HFFc6 (cell line): ENCODE measurements at places on chromosomes 11 and 22.

DNA sequence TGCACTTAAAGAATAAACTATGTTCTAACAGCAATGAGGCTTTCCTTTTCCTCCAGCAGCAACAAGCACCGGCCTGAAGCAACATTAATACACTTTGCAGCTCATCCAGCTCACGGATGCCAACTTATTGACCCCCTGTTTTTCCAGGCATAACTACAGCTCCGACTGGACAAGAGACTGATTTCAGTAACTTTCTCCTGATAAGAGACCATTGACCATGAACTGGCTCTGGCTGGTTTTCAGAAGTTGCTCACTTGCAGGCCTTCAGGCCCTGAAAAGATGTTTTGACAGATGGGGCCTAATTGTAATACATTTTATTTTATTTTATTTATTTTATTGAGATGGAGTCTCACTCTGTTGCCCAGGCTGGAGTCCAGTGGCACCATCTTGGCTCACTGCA lies 27.5 kb downstream of the GGT5 start:
- DNase-seq, result no peak

DNA sequence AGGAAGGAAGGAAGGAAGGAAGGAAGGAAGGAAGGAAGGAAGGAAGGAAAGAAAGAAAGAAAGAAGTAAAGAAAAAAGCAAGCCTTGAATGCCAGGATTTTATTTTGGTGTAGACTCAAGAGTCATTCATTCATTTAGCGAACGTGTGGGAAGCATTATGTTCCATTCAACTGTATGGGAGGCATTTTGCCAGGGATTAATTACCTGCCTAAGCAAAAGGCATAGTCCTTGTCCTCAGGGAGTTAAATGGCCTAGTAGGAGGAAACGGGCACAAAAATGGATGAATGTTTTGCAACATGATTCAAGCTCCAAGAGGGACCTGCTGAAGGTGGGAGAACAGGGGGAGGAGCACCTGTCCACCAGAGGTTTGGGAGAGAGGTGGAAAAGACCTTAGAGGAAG lies 16.2 kb upstream of the ZNRF3 start:
- DNase-seq, result no peak

- DNase-seq, result no peak
These were observed 75.1 kb downstream of the RAB38 start for GRCh38 chr11:88100151-88100550.

DNA sequence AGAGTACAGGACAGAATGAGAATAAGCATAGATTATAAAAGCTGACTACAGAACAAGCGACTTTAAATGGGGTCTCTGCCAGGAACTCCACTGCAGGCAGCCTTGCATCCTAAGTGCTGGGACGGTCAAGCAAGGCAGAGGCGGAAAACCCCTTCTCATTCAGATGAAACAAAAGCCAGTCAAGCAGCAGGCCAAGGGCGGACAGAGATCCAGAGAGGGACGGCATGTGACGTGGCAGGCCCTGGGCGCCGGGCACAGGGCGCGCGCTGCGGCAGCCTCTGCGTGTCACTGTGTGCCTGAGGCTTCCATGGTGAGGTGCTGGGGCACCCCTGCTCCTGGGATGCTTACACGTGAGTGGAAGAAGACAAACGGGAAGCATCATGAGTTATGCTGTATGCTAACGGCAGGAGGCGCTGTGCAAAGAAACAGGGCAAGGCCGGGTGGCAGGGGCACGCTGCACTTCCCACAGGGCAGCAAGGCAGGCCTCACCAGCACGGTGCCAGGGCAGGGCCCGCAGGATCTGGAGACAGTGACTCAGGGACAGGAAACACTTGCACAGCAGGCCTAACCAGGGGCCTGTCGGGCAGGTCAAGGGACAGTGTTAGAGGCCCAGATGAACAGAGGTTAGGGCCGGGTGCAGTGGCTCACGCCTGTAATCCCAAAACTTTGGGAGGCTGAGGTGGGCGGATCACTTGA lies 6.2 kb downstream of the TOLLIP start:
- no peak for DNase-seq

DNA sequence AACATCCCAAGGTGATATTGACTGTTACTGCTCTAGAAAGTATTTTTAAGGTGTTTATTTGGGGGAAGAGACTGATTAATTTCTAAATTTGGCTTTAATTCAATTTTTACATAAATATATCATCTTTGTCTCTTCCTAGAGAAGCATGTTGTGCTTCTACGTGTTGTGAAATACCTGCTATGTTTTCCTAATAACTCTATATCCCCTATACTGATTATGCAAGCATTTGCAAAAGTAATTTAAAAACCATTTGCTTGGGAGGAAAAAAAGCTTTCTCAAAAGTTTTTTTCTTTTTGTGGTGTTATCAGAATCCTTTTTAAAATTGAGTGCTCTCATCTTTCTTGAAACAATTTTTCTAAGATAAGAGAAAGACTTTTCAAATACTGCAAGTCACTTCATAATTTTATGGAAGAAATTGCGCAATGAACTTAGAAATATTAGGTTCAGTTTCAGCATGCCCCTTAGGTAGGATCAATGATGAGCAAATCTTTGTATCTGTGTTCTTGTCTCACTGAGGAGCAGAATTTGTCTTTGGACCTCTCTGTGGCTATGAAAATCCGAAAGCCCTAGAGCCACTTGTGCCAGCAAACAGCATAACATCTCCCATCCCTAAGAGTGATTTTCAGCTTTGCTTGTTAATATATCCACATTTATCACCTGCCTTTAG lies 7.4 kb upstream of the BLID start:
- no peak for DNase-seq

- no peak for DNase-seq
These were observed 62.8 kb upstream of the ANO3 start for GRCh38 chr11:26268980-26269660.

- peak; percentile 46 for DNase-seq
These were observed 247.7 kb downstream of the DDX10 start for GRCh38 chr11:108912581-108912980.

DNA sequence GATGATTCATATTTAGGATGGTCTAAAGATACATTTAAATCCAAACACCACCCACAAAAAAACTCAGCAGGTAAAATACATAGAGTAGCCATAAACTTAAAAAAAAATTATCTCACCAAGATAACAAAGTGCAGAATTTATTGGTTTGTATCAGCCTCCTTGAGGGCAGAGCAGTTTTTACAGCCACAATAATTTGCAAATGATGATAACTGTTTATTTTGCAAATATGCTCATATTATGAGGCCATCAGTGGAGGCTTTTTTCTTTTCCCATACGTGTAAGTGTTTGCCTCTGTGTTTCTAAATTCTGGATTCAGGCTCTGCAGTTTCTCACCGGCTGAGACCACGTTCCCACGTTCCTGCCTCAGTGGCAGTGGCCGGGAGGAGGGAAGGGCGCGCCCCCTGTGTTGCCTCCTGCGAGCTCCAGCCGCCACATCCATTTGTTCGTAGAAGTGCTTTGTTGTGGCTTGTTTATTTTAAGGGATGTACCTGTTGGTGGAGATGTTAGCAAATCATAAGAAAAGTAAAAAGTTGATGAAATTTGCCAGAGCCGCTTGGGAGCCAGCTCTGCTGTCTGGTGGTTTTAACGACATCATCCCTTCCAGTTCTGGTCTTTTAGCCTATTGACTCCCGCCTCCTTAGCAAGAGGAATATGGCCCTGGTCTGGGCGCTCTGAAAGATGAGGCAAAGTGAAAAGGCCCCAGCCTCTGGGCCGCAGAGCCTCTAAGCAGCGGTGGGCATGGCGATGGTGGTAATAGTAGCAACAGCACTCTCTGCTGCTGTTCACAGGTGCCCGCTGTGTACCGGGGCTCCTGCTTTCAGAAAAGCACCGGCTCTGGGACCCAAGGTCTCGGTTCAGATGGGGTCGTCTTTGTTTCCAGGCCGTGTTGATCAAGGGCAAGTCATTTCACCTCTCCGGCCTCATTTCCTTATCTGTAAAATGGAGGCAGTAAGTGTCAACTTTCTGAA lies 66.7 kb upstream of the PPARA start:
- no peak for DNase-seq

- DNase-seq, result no peak
These were observed at the start of gene OR8J3 for GRCh38 chr11:56140151-56140661. TSS of gene OR8J3 (minus strand) at chr11:56140201. CDS start at chr11:56137718, 2,483 bp downstream.

DNA sequence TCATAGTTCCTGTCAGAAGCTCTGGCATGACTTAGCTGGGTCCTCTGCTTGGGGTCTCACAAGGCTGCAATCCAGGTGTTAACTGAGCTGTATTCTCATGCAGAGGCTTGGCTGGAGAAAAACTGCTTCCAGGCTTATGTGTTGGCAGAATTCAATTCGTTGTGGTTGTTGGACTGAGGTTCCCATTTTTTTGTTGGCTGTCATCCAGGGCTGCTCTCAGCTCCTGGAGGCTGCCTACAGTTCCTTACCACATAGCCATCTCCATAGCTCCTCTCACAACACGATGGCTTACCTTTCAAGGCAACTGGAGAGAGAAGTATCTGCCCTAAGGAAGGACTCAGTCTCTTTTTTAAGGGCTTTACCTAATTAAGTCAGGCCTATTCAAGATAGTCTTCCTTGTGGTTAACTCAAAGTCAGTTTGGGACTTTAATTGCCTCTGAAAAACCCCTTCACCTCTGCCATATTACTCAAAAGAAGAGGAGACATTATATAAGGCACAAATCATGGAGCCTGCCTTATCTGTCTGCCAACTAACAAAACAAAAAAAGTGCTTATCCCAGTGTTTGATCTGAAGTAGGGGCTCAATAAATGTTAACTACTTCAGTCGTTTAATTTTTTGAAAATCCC lies 35.2 kb downstream of the OR2AG2 start:
- no peak for DNase-seq

GRCh38 chr11:2989006-2989405 lies 3.1 kb downstream of the NAP1L4 start:
- DNase-seq, result no peak

- DNase-seq, result no peak
These were observed 213.4 kb upstream of the SYN3 start for GRCh38 chr22:33271390-33272161.

GRCh38 chr22:22165936-22166710 lies 78.5 kb upstream of the VPREB1 start:
- DNase-seq, result no peak

DNA sequence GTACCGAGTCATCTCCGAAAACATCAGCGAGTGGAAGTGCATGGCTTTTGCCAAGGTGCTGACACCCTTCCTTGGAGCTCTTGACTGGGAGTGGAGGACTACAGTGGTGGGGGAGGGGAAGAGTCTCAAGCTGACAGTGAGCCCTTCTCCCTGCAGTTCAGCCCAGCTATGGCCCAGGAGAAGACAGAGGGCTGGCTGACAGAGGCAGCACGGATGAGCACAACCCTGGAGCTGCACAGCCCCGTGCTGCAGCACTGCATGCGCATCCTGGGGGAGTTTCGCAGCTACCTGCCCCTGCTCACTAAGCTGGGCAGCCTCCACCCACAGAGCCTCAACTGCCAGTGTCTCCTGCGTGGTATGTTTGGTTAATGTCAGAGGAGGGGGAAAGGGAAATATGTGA lies 41.4 kb downstream of the DNHD1 start:
- no peak for DNase-seq

DNA sequence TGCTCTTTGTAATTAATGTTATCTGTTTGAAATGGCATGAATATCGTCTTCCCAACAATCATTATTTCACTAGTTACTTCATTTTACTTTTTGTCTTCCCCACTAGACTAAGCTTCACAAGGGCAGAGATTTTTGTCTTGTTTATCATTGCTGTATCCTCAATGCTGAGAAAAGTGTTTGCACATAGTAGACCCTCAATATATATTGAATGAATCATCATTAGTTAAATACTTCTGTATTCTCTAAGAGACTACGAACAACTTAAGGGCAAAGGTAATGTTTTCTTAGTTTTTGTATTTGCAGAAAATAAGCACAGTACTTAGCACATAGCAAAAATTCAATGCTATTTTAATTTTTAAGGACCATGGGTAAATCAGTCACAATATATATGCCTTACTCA lies 95.9 kb downstream of the CCDC73 start:
- no peak for DNase-seq

DNA sequence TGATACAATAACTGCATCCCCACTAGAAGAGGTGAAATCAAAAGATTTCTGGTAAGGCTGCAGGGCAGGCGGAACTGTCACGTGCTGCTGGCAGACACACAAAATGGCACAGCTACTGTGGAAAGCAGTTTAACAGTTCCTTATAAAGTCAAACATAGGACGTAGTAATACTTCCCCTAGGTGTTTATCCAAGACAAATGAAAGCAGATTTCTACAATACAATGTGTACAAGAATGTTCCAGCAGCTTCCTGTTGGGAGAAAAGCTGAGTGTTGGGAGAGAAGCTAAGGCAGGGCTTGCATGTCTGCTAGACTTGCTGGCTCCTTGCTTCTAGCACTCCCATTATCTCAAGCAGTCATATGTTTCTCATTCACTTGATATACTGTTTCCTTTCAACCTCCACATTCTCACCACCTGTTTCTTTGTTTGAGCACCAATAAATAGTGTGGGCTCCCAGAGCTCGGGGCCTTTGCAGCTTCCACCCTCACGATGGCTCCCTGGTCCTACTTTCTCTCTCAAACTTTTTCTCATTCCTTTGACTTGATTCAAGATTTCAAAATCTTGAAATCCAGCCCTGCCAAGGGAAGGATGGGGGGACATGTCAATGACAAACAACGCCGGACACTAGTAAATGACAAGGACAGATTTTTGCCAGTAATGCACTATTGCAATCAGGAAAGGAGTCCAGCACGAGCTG lies 21.2 kb upstream of the IL17RA start:
- no peak for DNase-seq

DNA sequence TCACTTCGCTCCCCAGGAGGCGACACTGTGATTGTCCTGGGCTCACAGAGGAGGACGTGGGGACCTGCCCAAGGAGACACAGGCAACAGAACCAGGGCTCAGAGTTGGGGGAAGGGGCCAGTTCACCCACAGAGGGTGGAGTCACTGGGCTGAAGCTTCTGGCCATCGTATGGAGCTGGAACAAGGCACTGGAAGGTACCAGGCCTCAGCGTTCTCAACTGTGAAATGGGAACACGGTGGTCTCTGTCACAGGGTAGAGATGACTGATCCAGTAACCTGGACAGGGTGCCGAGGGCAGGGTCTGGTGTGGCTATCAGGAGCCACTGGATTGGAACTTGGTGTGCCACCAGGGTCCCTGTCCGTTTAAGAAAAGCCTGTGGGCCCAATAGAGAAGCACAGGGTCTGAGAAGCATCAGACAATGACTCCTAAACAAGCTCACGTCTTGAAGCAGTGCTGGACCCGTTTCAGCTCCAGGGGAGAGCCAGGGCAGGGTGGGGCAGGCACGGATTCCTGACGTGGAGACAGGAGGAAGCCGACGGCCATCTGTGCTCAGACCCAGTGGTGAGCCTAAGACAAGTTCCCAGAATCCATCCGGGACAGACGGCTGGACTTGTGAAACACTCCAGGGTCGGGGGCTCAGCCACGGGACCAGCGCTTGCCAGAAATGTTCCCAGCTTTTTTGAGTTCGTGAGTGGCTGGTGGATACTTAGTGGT lies 25.0 kb upstream of the KCNQ1OT1 start:
- no peak for DNase-seq

- no peak for DNase-seq
These were observed 1.9 kb upstream of the ARAP1 start for GRCh38 chr11:72754149-72754543.

DNA sequence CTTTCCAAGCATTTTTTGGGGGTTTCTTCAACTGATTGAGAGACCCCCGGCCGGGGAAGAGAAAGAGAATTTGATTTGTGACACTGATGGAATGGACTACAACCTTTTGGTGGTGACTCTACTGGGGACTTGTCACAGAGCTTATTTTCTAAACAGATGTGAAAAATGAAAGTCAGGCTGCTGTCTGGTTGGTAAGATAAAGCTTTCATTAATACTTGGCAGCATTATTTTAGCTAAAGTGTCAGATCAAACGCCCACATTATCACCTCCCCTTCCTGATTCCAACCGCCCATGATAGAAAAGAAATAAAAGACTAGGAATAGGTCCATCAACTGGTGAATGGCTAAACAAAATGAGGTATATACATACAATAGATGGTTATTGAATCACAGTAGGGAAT lies 45.6 kb upstream of the EHF start:
- DNase-seq, result no peak
